ENCODE measurements at places on chromosomes 6 and 20. TPM values are rescaled to one million over a fixed set of nuclear protein-coding genes. Genes with fewer than 3 reads are reported as not detected.

DNA sequence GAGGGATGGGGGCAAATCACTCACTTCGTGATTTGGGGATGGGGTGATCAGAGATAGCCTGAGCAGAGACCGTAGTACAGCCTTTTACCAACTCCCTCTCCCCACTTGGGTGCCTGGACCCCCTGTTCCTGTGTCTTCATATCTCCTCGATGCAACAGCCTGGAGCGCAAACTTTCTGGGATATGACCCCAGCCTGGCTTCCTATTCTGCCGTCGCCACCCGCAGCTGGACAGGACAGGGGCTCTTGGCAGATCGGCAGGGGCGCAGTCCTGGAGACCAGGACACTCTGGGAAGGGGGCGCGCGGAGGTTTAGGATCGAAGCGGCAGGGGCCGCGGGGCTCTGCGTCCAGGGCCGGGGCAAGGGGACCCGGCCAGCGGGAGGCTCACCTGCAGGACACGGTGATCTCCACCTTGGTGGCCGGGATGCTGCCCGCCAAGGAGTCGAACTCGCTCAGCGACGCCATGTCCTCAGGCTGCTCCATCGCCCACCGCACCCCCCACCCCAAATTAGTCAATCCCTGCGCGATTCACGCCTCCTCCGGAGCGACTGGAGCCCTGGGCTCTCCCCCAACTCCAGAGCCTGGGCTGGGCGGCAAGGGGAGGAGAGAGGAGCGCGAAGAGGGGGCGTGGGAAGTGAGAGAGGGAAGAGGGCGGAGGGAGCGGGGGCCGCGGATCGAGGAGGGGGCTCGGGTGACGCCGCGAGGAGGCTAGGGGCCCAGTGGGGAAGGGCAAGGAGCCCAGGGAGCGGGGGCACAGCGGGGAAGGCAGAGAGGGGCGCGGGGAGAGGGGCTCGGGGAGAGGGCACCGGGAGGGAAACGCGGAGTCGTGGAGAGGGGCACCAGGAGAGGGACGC lies at the start of gene CPNE5:
Gene CPNE5, minus strand, starts transcription at position 549 of the 853 bp plus-strand sequence. Its CDS starts 67 bp downstream, at position 482.
- no peak for DNase-seq
- peaks cover 1% of the 10 kb centered on the region for H3K27me3 ChIP-seq
- H3K4me3 ChIP-seq: peak within 1 kb of the TSS; percentile 54
- H3K27ac ChIP-seq: no peak within 1 kb of the TSS
- peaks cover 6% of the 10 kb centered on the region for H3K4me1 ChIP-seq

DNA sequence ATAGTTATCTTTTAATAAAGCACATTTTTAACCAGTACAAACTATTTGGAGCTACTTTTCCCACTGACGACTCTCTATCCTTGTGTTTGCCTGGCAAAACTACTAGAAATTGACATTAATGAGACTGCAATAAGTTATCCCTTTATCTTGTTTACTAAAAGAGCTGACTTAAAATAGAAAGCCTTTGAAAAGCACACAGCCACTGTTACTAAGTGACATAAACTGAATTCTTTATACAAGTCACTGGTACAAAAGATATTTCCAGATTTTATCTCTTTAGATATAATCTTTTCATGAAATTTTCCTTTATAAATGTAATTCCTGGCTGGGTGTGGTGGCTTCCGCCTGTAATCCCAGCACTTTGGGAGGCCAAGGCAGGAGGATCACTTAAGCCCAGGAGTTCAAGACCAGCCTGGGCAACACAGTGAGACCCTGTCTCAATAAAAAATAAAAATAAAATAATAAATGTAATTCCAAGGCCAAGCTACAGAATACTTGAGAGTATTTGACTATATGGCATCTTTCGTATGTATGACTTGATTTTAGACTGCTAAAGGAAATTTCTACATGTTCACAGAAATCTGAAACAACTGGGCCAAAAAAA lies 9.5 kb downstream of the MBOAT1 start:
- H3K36me3 ChIP-seq: no peaks in the 10 kb centered on the region
- DNase-seq: no peak
- H3K27ac ChIP-seq: no peak overlapping the region

DNA sequence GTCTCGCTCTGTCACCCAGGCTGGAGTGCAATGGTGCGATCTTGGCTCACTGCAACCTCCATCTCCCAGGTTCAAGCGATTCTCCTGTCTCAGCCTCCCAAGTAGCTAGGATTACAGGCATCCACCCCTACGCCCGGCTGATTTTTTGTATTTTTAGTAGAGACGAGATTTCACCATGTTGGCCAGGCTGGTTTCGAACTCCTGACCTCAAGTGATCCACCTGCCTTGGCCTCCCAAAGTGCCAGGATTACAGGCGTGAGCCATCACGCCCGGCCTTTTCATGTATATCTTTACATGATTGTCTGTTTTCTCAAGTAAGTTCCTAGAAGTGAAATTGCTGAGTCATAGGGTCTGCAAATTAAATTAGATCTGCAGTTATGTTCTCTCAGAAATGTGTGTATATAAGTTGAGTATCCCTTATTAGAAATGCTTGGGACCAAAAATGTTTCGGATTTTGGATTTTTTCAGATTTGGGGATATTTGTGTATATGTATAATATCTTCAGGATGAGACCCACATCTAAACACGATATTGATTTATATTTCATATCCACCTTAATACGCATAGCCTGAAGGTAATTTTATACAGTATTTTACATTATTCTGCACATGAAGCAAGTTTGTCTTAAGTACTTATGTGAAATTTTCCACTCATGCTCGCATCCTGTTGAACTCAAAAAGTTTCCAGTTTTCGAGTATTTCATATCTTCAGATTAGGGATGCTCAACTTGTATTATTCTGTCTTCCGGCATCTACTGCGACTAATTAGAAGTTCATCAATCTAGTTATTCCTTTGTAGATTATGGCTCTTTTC lies 40.4 kb downstream of the TAB2 start:
- H3K27ac ChIP-seq: no peak overlapping the region
- H3K4me1 ChIP-seq: peaks cover 3% of the 10 kb centered on the region
- no peak overlapping the region for H3K4me3 ChIP-seq
- H3K36me3 ChIP-seq: no peaks in the 10 kb centered on the region
- H3K27me3 ChIP-seq: no peaks in the 10 kb centered on the region
- no peak for DNase-seq

DNA sequence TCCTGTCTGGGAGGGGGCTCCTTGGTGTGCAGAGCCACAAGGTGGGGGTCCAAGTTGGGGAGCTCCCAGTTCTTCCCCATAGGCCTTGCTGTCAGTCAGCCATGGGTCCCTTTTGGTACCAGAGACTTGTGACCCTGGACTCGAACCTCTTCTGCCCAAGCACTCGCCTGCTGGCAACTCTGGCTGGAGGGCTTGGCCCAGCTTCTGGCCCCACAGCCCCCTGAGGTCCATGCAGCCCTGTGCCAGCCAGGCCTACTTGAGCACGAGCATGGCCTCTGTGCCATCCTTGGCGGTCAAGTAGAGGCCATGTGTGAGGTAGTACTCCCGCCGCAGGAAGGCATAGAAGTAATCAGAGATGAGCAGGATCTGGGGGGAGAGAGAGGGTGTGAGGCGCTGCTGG lies 2.1 kb downstream of the MAP1LC3A start:
- no peak for DNase-seq
- no peak overlapping the region for H3K4me3 ChIP-seq
- H3K27ac ChIP-seq: no peak overlapping the region
- H3K4me1 ChIP-seq: no peaks in the 10 kb centered on the region

GRCh38 chr20:36243726-36244125 lies 7.4 kb downstream of the AAR2 start:
- no peaks in the 10 kb centered on the region for H3K27me3 ChIP-seq
- no peak overlapping the region for H3K4me3 ChIP-seq
- no peak for DNase-seq
- no peak overlapping the region for H3K27ac ChIP-seq
- H3K36me3 ChIP-seq: peaks cover 18% of the 10 kb centered on the region
- no peaks in the 10 kb centered on the region for H3K4me1 ChIP-seq

DNA sequence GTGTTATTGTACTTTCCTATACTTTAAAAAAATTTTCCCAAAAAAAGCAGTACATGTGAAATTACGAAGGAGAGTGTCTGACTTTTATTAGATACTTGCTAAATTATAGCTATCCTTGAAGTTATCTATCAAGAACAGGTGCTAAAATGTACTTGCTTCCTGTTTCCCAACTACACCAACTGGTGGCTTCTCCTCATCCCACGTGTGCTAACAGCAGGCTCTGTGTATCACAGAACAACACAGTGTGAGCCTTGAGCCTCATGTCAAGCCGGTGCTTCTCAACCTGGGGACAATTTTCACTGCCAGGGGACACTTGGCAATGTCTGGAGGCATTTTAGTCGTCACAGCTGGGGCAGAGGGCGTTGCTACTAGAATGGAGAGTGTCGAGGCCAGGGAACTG lies 36.2 kb upstream of the CDYL start:
- no peak for DNase-seq
- H3K27ac ChIP-seq: no peak overlapping the region
- H3K4me3 ChIP-seq: no peak overlapping the region
- no peaks in the 10 kb centered on the region for H3K27me3 ChIP-seq
- peaks cover 12% of the 10 kb centered on the region for H3K4me1 ChIP-seq

DNA sequence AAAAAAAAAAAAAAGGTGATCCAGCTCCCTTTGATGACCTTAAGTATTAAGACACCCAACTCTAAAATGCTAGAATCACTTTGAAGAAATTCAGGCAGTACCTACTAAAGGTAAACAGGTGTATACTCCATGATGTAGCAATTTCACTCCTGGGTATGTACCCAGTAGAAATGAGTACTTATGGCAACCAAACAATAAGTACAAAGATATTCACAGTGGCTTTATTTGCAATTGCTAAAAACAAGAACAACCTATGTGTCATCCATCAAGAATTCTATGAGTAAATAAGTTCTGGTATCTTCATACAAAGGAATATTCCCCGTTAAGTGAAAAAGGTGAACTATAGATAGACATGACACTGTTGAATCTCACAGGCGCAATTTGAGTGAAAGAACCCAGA lies 29.4 kb downstream of the MDGA1 start:
- H3K36me3 ChIP-seq: no peaks in the 10 kb centered on the region
- peaks cover 44% of the 10 kb centered on the region for H3K4me1 ChIP-seq
- no peak for DNase-seq
- no peaks in the 10 kb centered on the region for H3K27me3 ChIP-seq

DNA sequence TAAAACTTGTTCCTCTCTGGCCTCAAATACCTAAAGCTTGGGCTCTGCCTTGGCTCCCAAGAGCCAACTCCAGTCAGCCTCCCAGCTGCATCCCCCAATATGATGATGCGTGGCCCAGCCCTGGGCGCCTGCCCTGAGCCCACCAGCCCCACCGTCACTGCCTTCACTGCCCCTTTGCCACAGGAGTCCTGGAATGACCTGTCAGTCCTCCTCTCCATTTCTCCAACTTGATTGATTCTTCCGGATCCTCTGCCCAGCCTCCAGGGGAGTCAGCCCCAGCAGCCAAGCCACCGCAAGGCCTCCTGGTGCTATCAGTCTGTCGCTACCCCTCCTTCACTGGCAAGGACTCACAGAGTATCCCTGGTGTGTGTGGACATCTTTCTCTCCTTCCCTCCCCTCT lies 96.7 kb upstream of the PMEPA1 start:
- H3K36me3 ChIP-seq: no peaks in the 10 kb centered on the region
- DNase-seq: no peak
- no peak overlapping the region for H3K4me3 ChIP-seq

GRCh38 chr20:925516-925915 lies 9.4 kb upstream of the ANGPT4 start:
- no peak overlapping the region for H3K4me3 ChIP-seq
- H3K27ac ChIP-seq: no peak overlapping the region
- H3K27me3 ChIP-seq: no peaks in the 10 kb centered on the region

DNA sequence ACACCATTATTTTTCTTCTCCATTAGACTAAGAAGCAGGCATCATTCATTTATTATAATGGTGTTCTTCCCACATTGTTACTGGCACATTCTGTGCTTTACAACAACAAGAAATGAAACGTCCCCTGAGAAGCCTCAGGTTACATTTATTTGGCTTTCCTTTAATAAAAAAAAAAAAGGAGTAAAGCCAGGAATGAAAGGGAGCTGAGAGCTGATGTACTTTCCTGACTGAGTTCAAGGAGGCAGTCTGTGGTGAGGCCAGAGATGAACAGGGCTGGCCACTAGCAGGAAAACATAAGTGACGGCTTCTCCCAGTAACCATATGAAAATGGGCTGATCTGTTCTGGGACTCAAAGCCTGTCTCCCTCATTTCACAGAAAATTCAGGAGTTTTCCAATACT lies 742.1 kb downstream of the MAFB start:
- no peak overlapping the region for H3K27ac ChIP-seq
- no peaks in the 10 kb centered on the region for H3K4me1 ChIP-seq
- DNase-seq: no peak

GRCh38 chr6:12578097-12578496 lies 138.5 kb upstream of the PHACTR1 start:
- no peak for DNase-seq
- no peak overlapping the region for H3K4me3 ChIP-seq
- H3K27ac ChIP-seq: no peak overlapping the region
- H3K4me1 ChIP-seq: peaks cover 39% of the 10 kb centered on the region
- H3K36me3 ChIP-seq: no peaks in the 10 kb centered on the region

- no peaks in the 10 kb centered on the region for H3K27me3 ChIP-seq
- no peak overlapping the region for H3K4me3 ChIP-seq
- H3K4me1 ChIP-seq: no peaks in the 10 kb centered on the region
- DNase-seq: no peak
Observed at GRCh38 chr6:8207191-8207868, 105.0 kb upstream of the EEF1E1 start.

GRCh38 chr6:159727717-159728445 lies 575 bp downstream of the WTAP start:
- H3K4me3 ChIP-seq: peak overlapping the region; percentile 96
- H3K36me3 ChIP-seq: peaks cover 1% of the 10 kb centered on the region
- peak overlapping the region; percentile 66 for H3K27ac ChIP-seq
- H3K4me1 ChIP-seq: peaks cover 3% of the 10 kb centered on the region

GRCh38 chr20:2873747-2874041 lies 413 bp downstream of the PTPRA start:
- H3K36me3 ChIP-seq: no peaks in the 10 kb centered on the region
- DNase-seq: peak; percentile 59
- H3K27me3 ChIP-seq: no peaks in the 10 kb centered on the region
- no peak overlapping the region for H3K27ac ChIP-seq
- peaks cover 12% of the 10 kb centered on the region for H3K4me1 ChIP-seq

DNA sequence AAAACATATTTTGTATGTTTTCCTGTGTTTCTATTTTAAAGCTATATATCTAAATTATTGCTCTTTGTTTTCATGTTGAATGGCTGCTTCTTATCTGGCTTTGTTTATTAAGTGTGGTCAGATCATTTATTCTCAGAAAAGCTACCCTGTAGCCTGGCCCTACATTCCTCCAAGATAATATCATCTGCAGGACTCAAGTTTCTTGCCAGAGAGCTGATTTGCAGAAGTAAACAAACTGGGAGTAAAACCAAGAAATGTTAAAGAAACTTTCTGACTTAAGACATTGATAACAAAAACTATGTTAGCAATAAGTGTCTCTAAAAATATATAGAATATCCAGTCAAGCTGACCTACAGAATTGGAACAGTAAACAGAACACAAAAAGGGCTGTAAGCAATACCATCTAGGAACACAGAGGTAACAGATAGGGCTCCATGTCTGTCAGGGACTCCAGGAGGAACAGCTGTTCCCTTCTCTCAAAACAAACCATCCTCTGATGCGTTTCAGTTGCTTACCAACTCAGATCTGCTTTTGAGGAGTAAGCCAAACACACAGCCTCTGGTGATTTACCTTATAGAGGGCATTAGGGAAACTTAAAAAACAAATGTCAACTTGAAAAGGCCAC lies 17.5 kb upstream of the CEP85L start:
- H3K27me3 ChIP-seq: no peaks in the 10 kb centered on the region
- no peak overlapping the region for H3K4me3 ChIP-seq
- no peaks in the 10 kb centered on the region for H3K4me1 ChIP-seq

Gene OOEP
- total RNA-seq: not detected

Gene PERP
- total RNA-seq: 152 TPM

Gene CNBD2
- 7.9 TPM for total RNA-seq

Gene DEFB124
- not detected for total RNA-seq

Gene EDN3
- total RNA-seq: 41.8 TPM

Gene EPPIN
- total RNA-seq: not detected

Gene FAM217A
- total RNA-seq: not detected

Gene PBOV1
- total RNA-seq: not detected

Gene ENPP1
- 4.6 TPM for total RNA-seq

Gene MUC22
- total RNA-seq: not detected

Gene GJA10
- total RNA-seq: not detected

Measured in Caco-2 (cell line).